Fibroblast of skin of right biceps (primary cell): ENCODE measurements at places on chromosomes 7 and 10.

DNA sequence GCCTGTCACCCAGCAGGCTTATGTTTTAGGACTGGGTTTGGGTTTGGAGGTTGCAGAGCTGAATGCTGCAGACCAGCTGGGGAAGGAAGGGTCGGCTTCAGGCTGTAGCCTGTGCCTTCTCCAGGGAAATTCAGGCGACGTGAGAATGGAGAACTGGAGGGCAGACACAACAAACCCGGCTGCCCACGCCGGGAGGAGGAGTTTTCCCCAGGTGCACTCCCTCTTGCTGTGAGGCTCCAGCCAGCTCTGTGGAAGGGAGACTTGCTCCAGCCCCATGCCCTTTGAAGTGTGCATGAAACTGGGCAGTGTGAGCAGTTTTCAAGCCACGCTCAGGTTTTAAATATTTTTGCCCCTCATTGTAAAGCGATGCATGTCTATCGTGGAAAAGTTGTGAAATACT lies 279.1 kb downstream of the CCSER2 start:
- no peak for DNase-seq

DNA sequence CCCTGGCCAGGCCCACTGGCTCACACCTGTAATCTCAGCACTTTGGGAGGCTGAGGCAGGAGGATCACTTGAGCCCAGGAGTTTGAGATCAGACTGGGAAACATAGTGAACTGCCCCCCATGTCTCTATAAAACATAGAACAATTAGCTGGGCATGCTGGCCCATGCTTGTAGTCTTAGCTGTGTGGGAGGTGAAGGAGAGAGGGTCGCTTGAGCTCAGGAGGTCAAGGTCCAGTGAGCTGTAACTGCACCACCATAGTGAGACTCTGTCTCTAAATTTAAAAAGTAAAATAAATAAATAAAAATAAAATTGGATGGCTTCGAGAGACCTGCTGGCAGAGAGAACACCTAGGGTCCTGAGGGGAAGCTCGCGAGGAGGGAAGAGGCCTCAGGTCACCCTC lies 69.9 kb upstream of the PARD3 start:
- DNase-seq, result no peak

GRCh38 chr10:90819911-90820310 lies 37.9 kb downstream of the HTR7 start:
- DNase-seq, result no peak

DNA sequence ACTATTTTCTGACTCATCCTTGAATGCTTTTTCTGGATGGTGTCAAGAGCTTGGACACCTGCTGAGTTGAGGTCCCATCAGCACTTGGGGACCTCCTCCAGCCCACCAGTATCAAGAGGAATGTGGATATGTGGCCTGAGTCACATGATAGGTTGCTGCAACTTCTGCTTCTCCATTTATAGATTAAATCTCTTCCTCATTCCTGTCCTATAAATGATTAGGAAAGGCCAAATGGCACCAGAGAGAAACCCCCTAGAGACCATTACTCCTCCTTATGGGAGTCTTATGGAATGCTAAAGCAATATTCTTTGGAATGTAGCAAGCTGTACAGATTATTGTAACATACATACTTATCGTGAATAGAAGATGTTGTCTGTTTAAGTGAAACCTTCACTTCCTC lies 85.6 kb downstream of the NEUROD6 start:
- DNase-seq, result peak; percentile 43

DNA sequence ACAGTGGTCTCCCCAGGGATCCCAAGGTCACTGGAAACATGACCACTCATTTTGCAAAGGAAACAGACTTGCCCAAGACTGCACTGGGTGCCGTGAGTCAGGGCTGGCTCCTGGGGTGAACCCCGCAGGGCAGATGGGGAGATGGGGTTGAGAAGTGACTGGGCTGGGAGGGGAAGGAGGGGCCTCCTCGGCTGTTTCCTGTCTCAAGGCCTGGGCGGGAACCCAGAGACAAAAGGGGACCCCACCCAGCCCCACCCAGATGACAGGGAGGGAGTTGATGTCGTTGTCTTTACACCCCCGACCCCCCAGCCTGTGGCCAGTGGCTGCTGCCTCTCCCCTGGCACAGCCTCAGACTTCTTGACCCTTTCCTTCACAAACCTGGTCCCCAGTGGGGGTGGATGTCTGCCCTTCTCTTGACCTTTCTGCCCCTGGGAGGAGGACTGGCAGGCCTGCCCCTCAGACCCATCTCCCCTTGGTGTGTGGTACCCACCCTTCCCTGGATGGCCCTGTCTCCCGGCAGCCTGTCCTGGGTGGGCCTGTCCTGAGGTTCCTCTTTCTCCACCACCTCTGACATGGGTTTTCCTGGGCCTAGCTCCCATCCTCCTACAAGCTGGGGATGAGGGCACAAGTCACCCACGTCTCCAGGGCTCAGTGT lies 1.4 kb downstream of the MYO1G start:
- DNase-seq, result no peak

- peak; percentile 65 for DNase-seq
Observed at GRCh38 chr7:71766016-71766415, 634.1 kb downstream of the GALNT17 start.

DNA sequence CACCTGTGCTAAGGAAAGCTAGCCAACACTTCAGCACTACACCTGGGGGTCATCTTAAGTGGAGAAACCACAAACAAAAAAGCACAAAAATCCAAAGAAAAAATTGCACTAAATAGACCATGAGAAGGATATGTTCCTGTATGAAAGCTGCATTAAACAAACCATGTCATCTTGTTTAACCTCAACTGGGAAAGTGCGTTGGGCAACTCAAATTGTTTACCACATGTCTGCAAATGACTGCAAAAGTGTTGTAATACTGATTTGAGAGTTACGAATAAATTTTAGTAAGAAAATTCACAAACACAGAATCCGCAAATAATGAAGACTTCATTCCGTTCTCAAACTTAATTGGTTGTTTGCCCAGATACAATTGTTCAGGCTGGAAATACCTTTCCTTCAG lies 111.9 kb upstream of the EGFR start:
- no peak for DNase-seq

DNA sequence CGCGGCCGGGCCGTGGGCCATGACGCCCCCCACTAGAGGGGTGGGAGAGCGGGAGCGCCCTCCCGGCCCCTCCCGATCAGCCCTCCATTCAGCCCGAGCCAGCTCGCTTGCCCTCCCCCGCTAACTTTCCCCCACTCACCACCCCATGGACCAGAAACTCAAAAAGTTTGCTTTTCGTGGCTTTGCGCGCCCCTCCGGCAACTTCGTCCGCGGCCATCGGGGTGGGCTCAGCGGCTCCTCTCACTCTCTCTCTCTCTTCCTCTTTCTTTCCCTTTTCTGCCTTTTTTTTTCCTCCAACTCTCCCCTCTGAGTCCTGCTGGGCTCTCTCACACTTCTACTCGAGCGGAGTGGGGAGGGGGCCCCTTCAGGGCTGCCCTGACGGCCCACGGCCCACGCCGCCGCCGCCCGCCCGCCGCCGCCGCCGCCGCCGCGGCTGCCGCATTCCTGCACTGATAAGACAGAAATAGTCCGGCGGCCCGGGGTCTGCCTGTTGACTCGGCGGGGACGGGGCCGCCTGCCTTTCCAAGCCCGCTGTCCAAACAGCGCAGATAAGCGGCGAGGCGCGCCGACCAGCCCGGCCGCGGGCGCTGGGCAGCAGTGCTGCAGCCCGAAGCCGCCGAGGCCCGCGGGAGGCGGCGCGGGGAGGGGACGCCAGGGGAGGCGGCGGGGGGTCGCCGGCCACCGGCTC lies at the start of gene SMARCD3:
SMARCD3 (minus strand) TSS at position 349 of the 688 bp plus-strand sequence; CDS start at position 217, 132 bp downstream.
- peak; percentile 76 for DNase-seq

- no peak for DNase-seq
Observed at GRCh38 chr10:1007583-1007982, 18.1 kb downstream of the IDI2 start.

GRCh38 chr7:129134356-129134987 lies 10.0 kb upstream of the TSPAN33 start:
- no peak for DNase-seq

- DNase-seq, result peak; percentile 55
Observed at GRCh38 chr10:63129888-63130287, 3.2 kb upstream of the NRBF2 start.

DNA sequence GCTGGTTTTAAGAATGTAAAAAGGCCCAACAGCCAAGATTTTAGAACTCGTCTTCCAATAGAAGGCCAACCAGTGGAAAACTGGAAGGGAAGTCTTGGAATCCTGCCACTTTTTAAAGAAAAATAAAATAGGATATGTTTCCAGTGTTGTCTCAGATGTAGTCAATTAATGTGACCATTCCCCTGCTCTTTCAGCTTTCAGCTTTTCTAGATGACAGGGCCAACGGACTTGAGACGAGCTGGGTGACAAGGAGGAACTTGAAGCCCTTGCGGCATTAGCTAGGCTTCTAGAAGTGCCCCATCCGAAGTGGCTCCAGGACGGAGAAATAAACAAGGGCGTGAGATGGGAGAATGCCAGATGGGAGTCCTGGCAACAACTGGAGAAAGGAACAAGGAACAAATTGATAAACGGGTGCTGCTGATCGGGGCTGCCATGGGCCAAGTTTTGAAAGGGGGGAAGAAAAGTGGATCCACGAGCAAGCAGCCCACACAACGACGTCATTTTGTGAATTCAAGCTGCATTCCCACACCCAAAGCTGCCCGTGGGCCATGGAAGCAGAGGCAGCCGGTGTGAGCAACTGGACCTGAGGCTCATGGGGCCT lies 42.3 kb downstream of the CTBP2 start:
- DNase-seq, result peak; percentile 53

- no peak for DNase-seq
Observed at GRCh38 chr10:109846832-109847231, 76.5 kb downstream of the XPNPEP1 start.

- DNase-seq, result no peak
Observed at GRCh38 chr7:5528815-5529442, 105.3 kb upstream of the TNRC18 start.

- no peak for DNase-seq
Observed at GRCh38 chr7:51059504-51060142, 257.0 kb downstream of the COBL start.

- no peak for DNase-seq
Observed at GRCh38 chr7:128350708-128351295, 7.1 kb upstream of the RBM28 start.

GRCh38 chr10:72030762-72031543 lies 57.4 kb downstream of the SPOCK2 start:
- no peak for DNase-seq

DNA sequence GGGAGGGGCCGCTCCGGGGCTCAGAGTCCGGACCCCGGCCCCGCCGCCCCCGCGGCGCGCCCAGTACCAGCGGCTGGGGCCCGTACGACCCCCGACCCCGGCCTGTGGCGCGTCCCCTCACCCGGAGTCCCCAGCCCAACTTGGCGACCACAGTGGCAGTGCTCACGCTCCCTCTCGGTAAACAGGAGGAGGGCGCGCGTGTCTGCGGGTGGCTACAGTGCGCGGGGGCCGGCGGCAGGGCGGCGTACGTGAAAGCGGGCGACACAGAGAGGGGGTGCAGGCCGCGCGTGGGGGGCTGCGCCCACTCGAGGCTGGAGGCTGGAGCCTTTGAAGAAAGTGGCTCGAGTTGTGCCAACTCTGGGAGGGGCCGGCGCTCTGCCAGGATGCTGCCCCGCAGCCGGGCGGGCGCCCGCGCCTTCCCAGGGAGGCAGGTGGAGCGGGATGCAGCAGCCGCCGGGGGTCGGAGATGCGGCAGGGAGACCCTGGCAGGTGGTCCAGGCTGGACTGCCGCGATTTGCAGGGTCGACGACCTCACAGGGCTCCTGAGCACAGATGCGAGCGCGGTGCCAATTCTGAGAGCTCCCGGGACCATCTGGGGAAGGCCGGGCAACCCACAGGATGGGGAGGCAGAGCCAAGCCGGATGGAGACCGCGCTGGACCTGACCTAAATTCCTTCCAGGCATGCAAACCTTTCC lies 655 bp downstream of the PTPRE start:
- no peak for DNase-seq

GRCh38 chr7:115775981-115776380 lies 254.6 kb downstream of the TFEC start:
- DNase-seq, result no peak

DNA sequence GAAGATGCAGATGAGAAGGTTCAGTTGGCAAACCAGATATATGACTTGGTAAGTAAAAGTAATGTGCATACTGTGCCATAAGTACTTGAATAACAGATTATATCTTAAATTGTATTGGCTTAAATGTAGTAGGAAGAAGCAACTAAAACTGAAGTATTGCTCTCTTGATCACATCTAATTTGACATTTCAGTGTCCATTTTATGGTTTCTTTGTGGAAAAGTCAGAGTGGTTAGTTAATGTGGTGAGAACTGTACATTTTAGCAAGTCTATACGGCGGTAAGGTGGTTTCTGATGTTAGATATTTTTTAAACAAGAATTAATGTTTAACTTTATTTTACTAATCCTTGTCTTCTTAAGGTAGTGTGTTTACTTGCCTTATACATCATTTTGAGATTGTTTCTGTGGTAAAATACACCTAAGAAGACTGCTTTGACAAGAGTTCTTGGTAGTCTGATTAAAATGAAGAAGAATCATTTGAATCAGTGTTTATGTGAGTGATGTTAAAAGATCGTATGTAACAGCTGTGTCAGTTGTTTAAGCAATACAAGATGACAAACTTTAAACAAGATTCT lies 5.1 kb downstream of the ING3 start:
- no peak for DNase-seq

DNA sequence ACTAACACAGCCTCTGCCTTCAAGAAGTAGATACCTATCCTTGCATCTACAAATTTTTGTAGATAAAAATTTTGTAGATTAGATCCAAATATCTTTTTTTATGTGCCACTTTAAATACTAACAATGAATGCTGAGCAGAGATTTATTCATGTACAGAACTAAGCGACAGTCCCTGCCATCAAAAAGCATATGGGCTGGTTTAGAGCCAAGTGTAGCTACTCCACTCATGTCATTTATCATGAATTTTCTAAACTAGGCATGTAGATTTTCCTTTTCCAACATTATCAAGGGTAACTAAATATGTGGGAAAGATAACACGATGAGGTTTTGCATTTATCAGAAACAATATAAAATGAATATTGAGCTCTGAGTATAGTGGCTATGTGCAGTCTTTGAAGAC lies 857.5 kb downstream of the XPNPEP1 start:
- DNase-seq, result no peak

- peak; percentile 80 for DNase-seq
Observed at GRCh38 chr10:48309711-48310226, 3.3 kb downstream of the MAPK8 start.

DNA sequence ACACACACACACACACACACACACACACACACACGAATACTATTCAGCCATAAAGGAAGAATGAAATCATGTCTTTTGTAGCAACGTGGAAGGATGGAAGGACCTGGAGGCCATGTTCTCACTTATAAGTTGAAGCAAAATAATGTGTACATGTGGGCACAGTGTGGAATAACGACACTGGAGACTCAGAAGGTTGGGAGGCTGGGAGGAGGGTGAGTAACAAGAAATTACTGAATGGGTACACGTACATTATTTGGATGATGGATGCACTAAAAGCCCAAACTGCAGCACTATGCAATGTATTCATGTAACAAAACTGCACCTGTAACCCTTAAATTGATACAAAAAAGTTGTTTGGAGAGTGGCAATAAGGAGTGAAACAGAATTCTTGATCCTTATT lies 32.1 kb downstream of the KMT2C start:
- no peak for DNase-seq

DNA sequence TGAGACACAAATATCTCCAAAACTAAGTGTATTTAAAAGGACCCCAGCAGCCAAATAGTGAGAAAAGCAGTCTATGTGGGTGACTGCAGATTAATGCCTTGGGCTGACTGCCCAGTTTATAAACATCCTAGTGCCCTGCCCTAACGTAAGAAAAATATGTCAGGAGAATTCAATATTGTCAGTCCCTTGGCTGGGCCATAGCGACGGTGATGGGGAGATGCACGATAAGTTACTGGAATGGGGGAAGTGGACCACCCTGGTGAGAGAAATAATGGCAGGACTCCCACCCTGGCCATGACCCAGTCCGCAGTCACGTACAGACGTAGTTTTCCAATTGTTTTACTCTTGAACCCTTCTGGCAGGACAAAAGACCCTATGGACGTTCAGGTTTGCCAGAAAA lies 48.0 kb downstream of the JCAD start:
- DNase-seq, result no peak
